ENCODE measurements at places on chromosomes 16 and 17.
A peak's percentile ranks its signal among the peaks of the same experiment; 100 is the strongest.

DNA sequence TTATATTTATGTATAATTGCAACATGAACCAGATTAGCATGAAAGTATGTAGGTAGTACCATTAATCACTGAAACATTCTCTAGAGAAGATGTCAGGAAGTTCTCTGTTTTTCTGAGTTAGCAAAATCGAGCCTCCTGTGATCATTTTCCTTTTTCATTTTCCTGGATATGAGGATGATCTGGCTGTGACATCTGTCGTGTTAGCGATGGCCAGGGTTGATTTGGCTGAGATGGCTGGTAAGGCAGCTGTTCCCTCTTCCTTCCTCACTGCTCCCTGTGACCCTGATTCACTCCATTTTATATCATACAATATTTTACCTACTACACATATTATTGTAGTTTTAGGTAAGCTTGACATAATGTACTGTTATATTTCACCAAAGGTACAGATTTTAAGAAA lies 10.3 kb downstream of the CNTNAP4 start:
- no peak for DNase-seq

DNA sequence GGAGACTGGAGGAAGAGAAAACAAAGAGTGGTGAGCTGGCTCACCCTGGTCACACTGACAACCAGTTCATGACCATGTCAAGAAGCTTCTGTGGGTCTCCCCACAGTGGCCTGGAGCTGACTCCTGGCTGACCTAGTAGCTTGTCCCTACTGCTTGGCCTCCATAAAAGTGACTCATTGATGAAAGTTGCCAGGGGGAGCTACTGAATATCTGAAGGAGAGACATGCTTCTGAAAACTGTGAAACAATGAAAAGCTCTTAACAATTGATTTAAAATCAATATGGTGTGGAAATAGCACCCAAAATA lies 22.0 kb downstream of the SMPD3 start:
- DNase-seq: no peak

DNA sequence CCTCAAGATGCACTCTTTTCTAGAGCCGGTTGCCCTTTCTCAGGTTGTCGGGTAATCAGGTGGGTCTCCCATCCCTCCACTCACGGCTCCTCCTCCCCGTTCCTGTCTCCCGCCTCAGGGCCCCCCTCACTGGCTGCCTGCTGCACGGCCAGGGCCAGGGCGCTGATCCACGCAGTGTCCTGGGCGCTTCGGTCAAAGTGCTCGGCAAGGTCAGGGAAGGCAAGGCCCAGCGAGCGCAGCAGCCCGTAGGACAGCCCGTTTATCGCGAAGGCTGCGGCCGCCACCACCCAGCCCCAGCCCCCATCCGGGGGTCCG lies 753 bp downstream of the SLC16A11 start:
- DNase-seq: no peak

GRCh38 chr17:57498443-57498842 lies 242.1 kb downstream of the MSI2 start:
- DNase-seq: no peak

- DNase-seq: peak; percentile 53
These were observed 366.9 kb downstream of the SLC39A11 start for GRCh38 chr17:72725433-72726068.

- DNase-seq: no peak
These were observed 32.8 kb upstream of the ABCA8 start for GRCh38 chr17:68987966-68988365.

DNA sequence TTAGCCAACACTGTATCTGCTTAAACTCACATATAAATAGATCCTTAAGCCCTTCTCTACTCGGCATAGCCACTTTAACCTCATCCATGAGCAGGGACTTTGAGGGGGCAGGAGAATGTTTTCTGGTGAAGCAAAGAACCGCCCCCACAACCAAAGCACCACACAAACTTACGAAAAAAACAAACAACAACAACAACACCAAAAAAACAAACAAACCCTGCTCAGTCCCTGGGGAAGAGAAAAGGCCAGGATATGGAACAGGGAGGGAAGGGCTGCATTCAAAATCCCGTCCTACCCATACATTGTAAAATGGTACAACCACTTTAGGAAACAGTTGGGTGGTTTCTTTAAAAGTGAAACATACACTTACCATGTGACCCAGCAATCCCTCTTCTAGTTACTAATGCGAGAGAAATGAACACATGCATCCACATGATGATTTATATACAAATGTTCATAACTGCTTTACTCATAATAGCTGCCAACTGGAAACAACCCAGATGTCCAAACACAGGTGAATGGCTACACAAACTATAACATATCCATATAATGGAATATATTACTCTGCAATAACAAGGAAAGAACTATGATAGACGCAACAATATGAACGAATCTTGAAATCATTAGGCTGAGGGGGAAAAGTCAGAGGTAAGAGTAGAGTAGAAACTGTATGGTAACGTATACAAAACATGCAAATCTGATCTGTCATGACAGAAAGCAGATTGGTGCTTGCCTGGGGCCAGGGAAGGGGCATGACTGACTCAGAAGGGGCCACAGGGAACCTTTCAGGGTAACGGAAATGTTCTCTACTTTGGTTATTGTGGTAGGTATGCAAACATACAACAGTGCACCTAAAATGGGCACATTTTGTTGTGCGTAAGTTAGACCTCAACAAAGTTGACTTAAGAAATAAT lies 37.7 kb upstream of the TOB1 start:
- no peak for DNase-seq

DNA sequence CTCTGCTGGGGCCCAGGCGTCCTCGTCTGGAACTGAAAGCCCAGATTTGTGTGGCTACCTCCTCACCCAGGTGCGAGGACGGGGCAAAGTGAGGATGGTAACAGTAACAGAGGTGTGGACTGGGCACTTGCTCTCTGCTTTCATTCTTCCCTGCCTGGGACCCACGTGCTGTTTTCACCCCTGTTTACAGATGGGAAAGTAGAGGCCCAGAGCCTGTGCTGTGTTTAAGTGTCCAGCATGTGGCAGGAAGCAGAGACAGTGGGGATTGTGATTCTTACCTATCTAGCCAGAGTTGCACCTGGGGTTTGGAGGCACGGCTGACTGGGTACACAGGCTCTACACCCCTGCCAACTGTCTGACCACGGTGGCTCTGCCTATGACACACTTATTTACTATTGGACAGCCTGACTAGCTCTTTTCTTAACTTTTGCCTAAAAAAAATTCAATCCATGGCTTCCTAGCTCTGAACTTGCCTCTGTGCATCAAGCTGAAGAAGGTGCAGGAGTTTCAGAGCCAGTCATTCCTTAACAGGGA lies 155.4 kb downstream of the CLEC16A start:
- DNase-seq: no peak

DNA sequence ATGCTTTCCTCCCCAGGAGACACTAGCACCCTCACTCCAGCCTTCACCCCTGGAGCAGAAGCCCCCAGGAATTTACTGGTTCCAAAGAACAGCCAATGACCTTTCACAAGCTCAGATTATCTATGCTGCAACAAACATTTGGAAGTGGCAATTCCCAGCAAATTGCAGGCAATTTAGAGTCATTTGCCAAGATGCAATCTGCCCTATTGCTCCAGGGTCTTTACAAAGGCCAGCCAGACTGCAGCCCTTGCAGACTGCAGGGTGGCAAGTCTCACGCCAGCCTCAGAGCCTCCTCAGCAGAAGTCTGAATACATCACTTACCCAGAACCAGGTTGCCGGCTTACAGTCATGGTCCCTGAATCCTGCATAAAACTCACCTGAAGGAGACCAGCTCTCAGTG lies 21.8 kb downstream of the AXIN1 start:
- no peak for DNase-seq

GRCh38 chr16:65021852-65022595 lies 99.8 kb downstream of the CDH11 start:
- no peak for DNase-seq

- DNase-seq: no peak
These were observed 5.7 kb downstream of the CFAP119 start for GRCh38 chr16:30755955-30756780.

DNA sequence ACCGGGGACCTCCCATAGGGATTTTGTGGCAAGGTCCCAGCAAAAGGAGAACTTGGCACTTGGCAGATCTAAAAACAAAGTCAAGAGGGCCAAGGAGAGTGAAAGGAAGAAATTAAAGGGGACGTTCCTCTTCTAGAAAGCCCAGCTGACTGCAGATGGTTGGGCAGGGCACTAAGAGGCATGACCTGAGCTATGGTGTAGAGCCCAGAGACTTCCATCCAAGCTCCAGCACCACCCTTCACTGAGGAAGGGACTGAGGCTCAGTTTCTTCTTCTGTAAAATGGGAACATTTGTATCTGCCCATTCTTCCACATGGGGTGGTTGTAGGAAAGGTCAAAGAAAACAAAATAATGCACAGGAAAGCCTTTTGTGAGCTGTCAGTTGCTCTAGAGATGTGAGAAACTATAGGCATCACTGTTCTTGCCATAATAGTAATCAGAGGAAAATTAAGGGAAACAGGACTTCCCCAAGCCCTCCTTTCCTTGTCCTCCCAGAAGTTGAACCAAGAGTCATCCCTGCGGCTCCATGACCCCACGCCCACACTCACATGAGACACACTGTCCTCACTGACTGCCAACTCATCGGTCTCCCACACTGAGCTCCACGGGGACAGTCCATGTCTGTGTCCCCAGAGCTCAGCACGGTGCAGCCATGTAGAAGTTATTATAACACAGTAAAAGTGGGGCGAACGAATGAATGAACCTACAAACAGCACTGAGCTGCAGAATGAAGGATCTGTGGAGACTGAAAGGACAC lies 10.4 kb downstream of the CD300LF start:
- no peak for DNase-seq

GRCh38 chr17:74786431-74787055 lies 10.4 kb upstream of the NAT9 start:
- no peak for DNase-seq

- no peak for DNase-seq
These were observed 91.1 kb downstream of the NLK start for GRCh38 chr17:28133562-28133970.

DNA sequence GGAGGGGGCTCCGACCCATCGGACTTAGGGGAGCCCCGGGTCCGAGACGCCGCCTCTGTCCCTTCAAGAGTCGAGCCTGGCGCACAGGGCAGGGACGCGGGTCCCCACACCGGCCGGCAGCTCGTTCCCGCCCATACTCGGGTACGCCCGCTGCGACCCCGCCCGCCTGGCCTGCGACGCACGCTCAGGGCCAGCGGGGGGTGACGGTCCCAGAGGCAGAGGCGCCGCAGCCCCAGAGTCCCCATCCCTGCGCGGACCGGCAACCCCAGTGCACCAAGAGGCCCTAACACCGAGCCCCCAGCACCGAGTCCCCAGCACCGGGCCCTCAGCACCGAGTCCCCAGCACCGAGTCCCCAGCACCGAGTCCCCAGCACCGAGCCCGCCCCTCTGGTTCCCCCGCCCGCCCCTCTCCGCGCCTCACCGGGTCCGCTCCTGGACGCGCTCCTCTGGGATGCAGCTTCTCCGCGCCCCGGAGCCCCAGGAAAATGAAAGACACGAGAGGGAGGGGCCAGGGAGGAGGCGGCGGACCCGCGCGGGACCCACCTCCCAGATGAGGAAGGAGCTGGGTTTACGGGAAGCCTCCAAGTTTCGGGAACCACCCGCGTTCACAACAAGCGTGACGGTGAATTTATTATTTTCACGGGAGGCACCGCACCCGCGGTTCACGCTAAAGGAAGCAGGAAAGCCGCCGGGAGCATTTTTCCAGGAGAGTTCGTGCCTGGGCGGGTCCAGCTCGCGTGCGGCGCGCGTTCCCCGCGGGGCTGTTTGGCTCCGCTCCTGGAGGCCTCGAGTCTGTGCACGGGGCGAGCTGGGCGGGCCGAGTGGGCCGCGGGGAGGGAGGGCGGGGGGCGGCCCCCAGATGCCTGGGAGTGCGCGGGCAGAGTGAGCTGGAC lies at the start of gene SECTM1:
Gene SECTM1 (minus strand): TSS at position 488 of the 893 bp plus-strand sequence. CDS start 6,526 bp downstream, outside the sequence.
- DNase-seq: no peak
